Fibroblast of skin of right biceps (primary cell): ENCODE measurements at places on chromosomes 11 and 22.

- DNase-seq = no peak
Observed at GRCh38 chr11:82754410-82754809, 20.7 kb upstream of the FAM181B start.

DNA sequence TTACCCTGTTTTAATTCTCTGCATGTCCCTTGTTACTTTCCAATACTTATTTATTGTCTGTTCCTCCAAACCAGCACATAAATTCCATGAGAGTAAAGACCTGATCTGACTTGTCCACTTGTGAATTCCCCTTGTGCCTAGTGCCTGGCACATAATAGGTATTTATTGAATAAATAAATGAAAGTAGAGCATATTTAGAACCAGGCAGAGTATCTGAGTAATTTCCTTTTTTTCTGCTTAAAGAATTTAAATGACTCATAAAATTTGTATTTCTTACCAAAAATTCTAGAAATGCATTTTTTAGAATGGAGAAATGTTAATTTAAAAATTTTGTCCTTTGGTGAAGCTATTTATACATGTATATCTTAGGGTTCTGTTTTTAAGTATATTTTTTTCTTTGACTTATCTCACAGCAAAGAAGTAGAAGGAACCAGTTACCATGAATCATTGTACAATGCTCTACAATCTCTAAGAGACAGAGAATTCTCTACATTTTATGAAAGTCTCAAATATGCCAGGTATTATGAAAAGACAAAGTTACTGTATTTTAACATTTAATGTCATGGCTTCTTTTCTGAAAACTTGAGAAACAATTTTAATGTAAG lies 96.8 kb downstream of the ATM start:
- DNase-seq = peak; percentile 60

DNA sequence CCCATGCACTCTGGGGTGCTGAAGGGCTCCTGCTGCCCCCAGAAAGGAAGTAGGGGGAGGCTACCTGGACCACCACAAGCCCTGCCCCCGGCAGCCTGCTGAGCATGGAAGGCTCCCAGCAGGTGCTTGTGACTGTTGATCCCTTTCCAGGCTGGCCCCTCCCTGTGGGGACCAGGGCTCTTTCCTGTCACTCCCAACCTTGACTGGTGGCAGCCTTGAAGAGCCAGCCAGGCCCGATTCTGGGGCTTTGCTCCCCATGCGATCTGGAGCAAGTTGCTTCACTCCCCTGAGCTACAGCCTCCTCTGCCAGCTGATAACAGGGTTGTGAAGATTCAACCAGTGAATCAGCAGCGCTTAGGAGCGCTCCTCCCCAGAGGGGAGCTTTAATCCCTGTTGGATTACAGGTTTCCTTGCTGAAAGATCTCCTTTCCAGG lies 4.6 kb upstream of the CST6 start:
- DNase-seq = no peak

GRCh38 chr22:32644252-32645100 lies 157.0 kb upstream of the TIMP3 start:
- DNase-seq = peak; percentile 66

DNA sequence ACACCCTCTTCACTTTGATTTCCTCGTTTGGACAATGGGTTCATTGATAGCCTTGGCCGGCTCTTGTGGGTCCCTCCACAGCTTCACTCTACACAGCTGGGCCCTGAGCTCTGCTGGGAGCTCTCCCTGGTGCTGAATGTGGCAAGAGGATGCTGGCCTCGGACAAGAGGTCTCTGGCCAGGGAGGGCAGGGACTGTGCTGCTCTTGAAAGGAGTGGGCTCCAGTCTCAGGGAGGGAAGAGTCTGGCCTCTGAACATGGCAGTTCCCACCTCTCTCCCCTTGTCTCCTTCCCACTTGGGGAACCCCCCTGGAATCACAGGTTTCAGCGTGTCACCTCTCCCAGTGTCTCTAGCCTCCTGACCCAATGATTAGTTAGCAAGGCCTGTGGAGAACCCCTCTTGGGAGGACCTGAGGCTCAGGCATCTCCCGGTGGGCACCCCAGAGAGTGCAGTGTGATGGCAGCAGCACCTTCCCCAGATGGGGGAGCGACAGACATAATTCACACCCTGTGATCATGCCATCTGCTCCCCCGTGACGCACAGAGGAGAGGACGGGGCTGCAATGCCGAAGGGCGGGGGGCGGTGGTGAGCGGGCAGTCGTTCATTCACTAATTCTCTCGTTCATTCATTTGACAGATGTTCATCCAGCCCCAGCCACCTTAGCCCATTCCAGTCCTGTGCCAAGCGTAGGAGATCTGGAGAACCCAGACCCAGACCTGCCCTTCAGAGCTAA lies 2.8 kb upstream of the CABP7 start:
- DNase-seq = peak; percentile 65

- DNase-seq = no peak
Observed at GRCh38 chr22:45013138-45013537, 3.3 kb upstream of the PHF21B start.

- DNase-seq = no peak
Observed at GRCh38 chr11:17036666-17037658, 22.7 kb upstream of the PLEKHA7 start.

GRCh38 chr11:93734427-93735222 lies 6.7 kb downstream of the TAF1D start:
- DNase-seq = no peak

- DNase-seq = peak; percentile 92
Observed at GRCh38 chr11:82003671-82004515, 729.8 kb downstream of the FAM181B start.

- no peak for DNase-seq
Observed at GRCh38 chr11:67468056-67468455, 995 bp downstream of the TMEM134 start.
